ENCODE measurements at places on chromosomes 6 and 20. TPM values are rescaled to one million over a fixed set of nuclear protein-coding genes. Genes with fewer than 3 reads are reported as not detected.
A peak's percentile ranks its signal among the peaks of the same experiment; 100 is the strongest.

The HEY2 gene
- total RNA-seq: 1.5 TPM

The COL9A3 gene
- total RNA-seq: 3.8 TPM

The HSP90AB1 gene
- 711 TPM for total RNA-seq

The SERINC3 gene
- total RNA-seq: 157 TPM

The PROKR2 gene
- total RNA-seq: not detected

DNA sequence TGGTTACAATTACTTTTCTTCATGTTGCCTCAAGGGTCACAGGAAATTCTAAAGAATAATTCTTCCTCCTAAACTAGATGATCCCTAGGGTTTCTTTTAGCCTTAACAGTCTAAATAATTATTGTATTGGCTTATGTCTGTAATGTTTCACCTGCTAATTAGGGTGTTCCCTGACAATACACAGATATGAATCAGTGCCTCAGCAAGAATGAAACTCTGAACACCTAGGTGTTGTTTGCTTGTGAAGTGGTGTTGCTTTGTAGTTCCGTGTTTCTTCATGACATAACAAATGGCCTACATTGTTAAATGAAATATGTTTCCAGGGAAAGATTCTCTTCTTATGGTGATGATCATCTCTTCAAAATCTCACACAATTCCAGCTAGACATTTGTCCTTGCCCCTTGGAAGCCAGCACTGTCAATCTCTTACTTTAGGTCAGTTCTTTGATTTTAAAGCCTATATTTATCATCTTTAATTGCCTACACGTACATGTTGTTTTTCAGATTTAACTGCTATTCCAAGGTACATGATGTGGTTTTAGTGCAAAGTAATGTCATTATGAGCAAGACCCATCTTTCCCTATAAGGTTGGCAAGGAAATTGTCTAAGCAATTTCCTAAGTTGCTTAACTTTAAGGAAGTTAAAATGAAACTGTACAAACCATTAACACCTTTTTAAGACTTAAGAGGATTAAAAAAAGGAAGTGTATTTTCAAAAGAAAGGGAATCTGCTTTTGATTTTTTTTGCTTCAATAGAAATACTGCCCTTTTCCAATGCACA is 111.9 kb downstream of the TBC1D7 start:
- no peak for DNase-seq

- no peak for DNase-seq
Measured at GRCh38 chr6:84674395-84674794, 90.0 kb downstream of the TBX18 start.

DNA sequence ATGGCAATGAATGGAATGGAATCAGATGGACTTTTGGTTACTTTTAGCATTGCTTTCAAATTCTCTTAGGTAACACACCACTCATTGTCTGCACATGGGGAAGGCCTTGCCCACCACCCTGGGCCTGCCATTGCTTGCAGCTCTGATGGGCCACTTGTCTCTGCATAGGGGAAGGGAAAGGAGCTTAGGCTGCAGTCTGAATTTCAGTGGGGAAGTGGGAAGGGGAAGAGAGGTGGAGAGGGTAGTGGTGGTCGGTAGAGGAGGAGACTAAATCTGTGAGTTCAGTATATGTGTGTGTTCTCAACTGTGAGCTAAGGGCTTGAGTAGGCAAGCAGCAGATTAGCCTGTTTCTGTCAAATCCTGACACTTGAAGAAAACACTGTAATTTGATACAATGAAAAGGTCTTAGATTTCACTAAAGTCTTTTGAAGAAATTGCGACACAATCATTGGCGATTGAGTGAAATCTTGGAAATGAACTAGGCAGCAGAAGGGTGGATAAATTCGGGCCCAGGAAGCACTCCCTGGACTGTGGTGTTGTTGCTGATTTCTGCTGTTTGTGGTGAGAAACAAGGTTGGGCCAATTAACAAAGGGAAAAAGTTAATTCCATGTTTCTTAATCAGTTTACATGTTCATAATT is 80.6 kb downstream of the OTOR start:
- DNase-seq: no peak

- peak; percentile 69 for DNase-seq
Measured at GRCh38 chr6:63571361-63572043, 778 bp upstream of the LOC128125822 start.

GRCh38 chr20:2338411-2339066 is 42.2 kb upstream of the TGM6 start:
- DNase-seq: no peak

DNA sequence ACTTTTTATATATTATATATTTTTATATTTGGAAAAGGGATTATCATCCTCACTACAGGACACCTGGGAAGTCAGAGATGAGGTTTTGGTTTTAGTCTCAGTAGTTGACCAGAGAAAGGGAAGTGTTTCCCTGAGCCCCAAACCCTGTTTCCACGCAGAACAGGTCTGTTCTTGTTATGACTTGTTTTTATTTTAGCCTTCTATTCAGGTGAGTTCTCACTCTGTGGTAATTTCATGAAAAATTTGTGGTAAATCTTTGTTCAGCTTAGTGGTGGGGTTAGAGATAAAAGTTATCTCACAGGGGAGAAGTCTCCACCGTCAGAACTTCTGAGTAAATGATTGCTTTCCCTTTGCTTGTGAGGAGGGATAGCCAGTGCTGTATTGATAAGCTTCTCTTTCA is 224.9 kb downstream of the FARS2 start:
- no peak for DNase-seq
